NCI-H1048 (cell line): ENCODE measurements at places on chromosomes 2 and 18.

GRCh38 chr2:134671513-134671912 lies 47.3 kb downstream of the TMEM163 start:
- DNase-seq: no peak

DNA sequence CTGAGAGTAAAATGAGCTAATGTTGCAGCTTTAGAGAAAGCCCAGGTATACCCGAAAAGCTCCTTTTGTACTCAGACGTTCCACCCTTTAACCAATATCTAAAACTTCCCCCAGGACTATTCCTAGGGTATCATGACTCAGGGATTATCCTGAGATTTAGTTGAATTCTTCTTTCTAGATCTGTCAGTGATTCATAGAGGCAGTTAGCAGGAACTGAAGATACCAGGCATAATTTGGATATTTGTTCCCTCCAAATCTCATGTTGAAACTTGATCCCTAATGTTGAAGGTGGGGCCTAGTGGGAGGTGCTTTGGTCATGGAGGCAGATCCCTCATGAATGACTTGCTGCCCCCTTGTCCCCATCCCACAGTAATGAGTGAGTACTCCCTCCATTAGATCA lies 161.2 kb upstream of the LRP1B start:
- DNase-seq: no peak

- no peak for DNase-seq
Measured at GRCh38 chr18:48308027-48308635, 101.1 kb downstream of the ZBTB7C start.

GRCh38 chr2:7612969-7613368 lies 695.8 kb downstream of the RNF144A start:
- no peak for DNase-seq

DNA sequence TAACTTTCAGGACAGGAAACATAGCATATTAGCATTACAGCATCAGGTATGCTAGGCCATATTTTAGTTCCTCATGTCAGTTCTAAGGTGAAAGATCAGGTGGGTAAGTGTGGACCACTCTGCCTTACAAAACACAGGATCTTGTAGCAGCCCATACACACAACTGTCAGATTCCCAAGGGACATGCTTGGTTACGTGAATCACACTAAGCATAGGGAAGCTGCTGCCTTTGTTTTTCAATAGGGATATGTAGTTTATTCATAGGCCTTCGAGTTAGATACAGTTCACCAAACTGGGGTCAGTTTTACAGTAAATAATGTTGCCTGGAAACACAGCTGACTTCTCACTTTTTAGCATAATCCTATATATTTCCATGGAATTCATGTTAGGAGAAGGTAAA lies 116.1 kb upstream of the OTX1 start:
- no peak for DNase-seq

GRCh38 chr2:84999553-84999955 lies 28.6 kb downstream of the KCMF1 start:
- DNase-seq: no peak
